Stomach (tissue), 19 donors: ENCODE measurements at places on chromosomes 7 and 10. TPM values are rescaled to one million over a fixed set of nuclear protein-coding genes. Genes with fewer than 3 reads are reported as not detected.

Gene PPP1R3A
- not detected for polyA plus RNA-seq

Gene TLX1
- polyA plus RNA-seq = not detected

Gene MLXIPL
- 2.4 TPM for polyA plus RNA-seq

Gene CDC14C
- not detected for polyA plus RNA-seq
